ENCODE measurements at places on chromosomes 1 and 21. TPM values are rescaled to one million over a fixed set of nuclear protein-coding genes. Genes with fewer than 3 reads are reported as not detected.

- no peaks in the 10 kb centered on the region for H3K27me3 ChIP-seq
- no peak for DNase-seq
- peaks cover 11% of the 10 kb centered on the region for H3K4me1 ChIP-seq
- no peak overlapping the region for H3K27ac ChIP-seq
Observed at GRCh38 chr1:111236379-111236778, 8.9 kb downstream of the CHI3L2 start.

GRCh38 chr1:12386130-12386529, 156.3 kb downstream of the VPS13D start:
- peak overlapping the region; percentile 49 for H3K27ac ChIP-seq
- no peaks in the 10 kb centered on the region for H3K27me3 ChIP-seq
- H3K36me3 ChIP-seq: peaks cover 77% of the 10 kb centered on the region
- H3K4me3 ChIP-seq: no peak overlapping the region

The RORC gene
- total RNA-seq: 0.40 TPM

The OR2L5 gene
- total RNA-seq: not detected

DNA sequence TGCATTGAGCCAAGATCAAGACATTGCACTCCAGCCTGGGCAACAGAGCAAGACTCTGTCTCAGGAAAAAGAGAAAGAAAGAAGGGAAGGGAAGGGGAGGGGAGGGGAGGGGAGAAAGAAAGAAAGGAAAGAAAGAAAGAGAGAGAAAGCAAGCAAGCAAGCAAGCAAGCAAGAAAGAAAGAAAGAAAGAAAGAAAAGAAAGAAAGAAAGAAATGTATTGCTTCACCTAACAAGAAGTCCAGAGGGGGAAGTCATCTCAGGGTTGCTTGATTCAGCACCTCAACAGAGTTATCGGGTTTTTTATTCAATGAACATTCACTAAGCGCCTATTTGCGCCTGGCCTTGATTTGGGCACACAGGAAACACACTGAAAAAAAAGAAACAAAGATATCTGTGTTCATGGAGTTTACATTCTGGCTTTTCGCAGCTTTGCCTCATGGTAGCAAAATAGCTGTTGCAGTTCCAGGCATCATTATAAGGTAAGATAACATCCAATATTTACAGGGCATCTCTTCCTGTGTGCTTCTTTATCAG, 8.2 kb upstream of the RCSD1 start:
- H3K4me3 ChIP-seq: no peak overlapping the region
- no peaks in the 10 kb centered on the region for H3K27me3 ChIP-seq
- peaks cover 7% of the 10 kb centered on the region for H3K36me3 ChIP-seq
- peaks cover 28% of the 10 kb centered on the region for H3K4me1 ChIP-seq
- H3K27ac ChIP-seq: no peak overlapping the region

GRCh38 chr1:192559115-192560006, 16.2 kb upstream of the RGS1 start:
- H3K27me3 ChIP-seq: no peaks in the 10 kb centered on the region
- H3K4me1 ChIP-seq: peaks cover 10% of the 10 kb centered on the region
- DNase-seq: peak; percentile 84
- H3K36me3 ChIP-seq: peaks cover 7% of the 10 kb centered on the region

The CR1L gene
- total RNA-seq: not detected

The S1PR1 gene
- 0.52 TPM for total RNA-seq

The CELA2A gene
- not detected for total RNA-seq

The LENEP gene
- total RNA-seq: not detected

DNA sequence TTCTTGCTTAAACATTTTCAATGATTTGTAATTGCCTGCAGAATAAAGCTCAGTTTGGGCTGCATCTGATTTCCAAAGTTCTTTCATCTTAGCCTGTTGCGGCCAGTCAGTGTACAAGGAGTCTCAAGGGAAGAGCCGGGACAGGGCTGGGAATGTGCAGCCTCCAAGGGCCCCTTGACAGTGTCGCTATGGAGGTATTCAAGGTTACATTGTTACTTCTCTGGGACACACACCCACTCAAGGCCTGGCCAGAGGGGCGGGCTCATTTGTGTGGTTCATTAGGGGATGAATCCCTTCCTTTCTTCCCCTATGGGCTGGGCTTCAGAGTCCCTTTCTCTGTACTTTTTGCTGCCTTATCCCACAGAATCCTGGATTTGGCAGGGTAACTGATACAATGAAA, 107.6 kb upstream of the CSF3R start:
- no peaks in the 10 kb centered on the region for H3K4me1 ChIP-seq
- no peaks in the 10 kb centered on the region for H3K36me3 ChIP-seq
- H3K27ac ChIP-seq: no peak overlapping the region
- H3K4me3 ChIP-seq: no peak overlapping the region
- DNase-seq: no peak

GRCh38 chr1:73635021-73635420, 563.0 kb downstream of the LRRIQ3 start:
- no peak overlapping the region for H3K27ac ChIP-seq
- H3K4me1 ChIP-seq: no peaks in the 10 kb centered on the region
- DNase-seq: peak; percentile 17
- no peak overlapping the region for H3K4me3 ChIP-seq
- no peaks in the 10 kb centered on the region for H3K27me3 ChIP-seq

Measured in MCF 10A (cell line).